Stimulated activated CD8-positive, alpha-beta memory T cell treated with anti-CD3 and anti-CD28 coated beads, Interleukin-7, amount 100 ng/mL, for 1 hour (primary cell): ENCODE measurements at places on chromosomes 2 and 18.

- no peak for DNase-seq
These were observed 14.0 kb downstream of the DYM start for GRCh38 chr18:49446481-49446880.

- no peak for DNase-seq
These were observed 87.9 kb upstream of the TTN start for GRCh38 chr2:178895171-178895570.

DNA sequence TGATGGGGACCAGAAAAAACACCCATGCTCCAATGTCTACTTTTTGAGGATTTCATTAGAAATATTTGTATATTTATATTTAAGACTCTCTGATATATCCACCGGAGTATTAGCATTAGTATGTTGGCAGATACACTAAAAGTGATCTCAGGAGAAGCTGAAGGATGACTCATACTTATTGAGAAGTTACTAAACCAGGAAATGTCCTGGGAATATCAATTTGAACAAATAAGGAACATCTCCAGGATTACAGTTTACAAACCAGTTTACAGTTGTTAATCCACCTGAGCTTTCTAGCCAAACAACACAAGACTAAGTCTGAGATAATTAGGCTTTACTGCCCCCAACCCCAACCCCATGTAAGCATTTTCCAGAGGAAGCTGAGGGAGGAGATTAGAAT, 16.1 kb upstream of the DPP4 start:
- no peak for DNase-seq

- DNase-seq, result no peak
These were observed 2.6 kb downstream of the DYSF start for GRCh38 chr2:71455741-71456569.
